Smooth muscle cell of bladder (primary cell): ENCODE measurements at places on chromosomes 4 and X. TPM values are rescaled to one million over a fixed set of nuclear protein-coding genes. Genes with fewer than 3 reads are reported as not detected.

The SPRY1 gene
- 13.6 and 13.8 TPM in 2 replicates for total RNA-seq

The NPNT gene
- 0.09 TPM in 1 of 2 replicates, not detected in the other for total RNA-seq

The ZDHHC15 gene
- total RNA-seq: under 0.01 TPM in 2 replicates

The SUPT20HL2 gene
- 0.09 and 0.14 TPM in 2 replicates for total RNA-seq

The SLC9B1 gene
- total RNA-seq: 0.83 and 1.6 TPM in 2 replicates

The PDE6B gene
- total RNA-seq: 1.1 and 1.3 TPM in 2 replicates

The SPIN3 gene
- 7.5 and 8.5 TPM in 2 replicates for total RNA-seq
